WTC11 (cell line): ENCODE measurements at places on chromosomes 11 and 22. TPM values are rescaled to one million over a fixed set of nuclear protein-coding genes. Genes with fewer than 3 reads are reported as not detected.

Gene MYBPC3
- 0.07 TPM in 2 of 3 replicates, not detected in the other for total RNA-seq

Gene RFPL1
- total RNA-seq = not detected in 3 replicates

Gene SEPTIN3
- 19.5 to 25.3 TPM (median 24.0 TPM) in 3 replicates for total RNA-seq

DNA sequence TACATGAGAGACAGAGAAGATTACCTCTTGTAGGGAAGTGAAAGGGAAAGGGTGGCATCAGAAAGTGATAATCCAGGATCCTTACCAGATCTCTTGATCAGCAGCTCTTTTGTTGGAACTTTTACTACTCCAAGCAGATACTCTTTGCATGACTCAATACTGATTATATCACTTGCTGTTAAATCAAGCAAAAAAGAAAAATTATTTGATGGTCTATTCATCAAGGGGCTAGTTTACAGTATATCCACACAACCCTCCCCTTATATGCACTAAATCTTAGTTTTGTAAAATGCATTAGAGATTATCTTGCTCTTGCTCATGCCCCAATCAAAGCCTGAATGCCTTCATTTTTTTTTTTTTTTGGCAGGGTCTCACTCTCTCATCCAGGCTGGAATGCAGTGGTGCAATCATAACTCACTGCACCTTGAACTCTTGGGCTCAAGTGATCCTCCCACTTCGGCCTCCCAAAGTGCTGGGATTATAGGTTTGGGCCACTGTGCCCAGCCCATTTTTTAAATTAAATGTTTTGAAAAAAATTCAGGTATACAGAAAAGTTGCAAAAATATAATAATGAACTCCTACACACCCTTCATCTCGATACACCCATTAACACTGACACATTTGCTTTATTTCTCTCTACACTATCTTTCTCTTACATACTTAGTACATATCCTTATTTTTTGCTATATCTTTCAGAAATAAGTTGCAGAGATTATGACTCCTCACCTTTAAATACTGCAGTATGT, 76.1 kb upstream of the UCP3 start:
- H3K4me3 ChIP-seq = no peak overlapping the region
- no peak for DNase-seq
- no peaks in the 10 kb centered on the region for H3K27me3 ChIP-seq
- H3K27ac ChIP-seq = no peak overlapping the region
- peaks cover 26% of the 10 kb centered on the region for H3K36me3 ChIP-seq

- H3K4me3 ChIP-seq = no peak overlapping the region
- H3K36me3 ChIP-seq = peaks cover 39% of the 10 kb centered on the region
- H3K4me1 ChIP-seq = 0 out of 2 replicates have a peak, but pooled peaks cover 2% of the 10 kb centered on the region
- no peaks in the 10 kb centered on the region for H3K27me3 ChIP-seq
- no peak overlapping the region for H3K27ac ChIP-seq
- peak; percentile 34 for DNase-seq
Measured at GRCh38 chr11:73931039-73931645, 19.7 kb upstream of the DNAJB13 start.

DNA sequence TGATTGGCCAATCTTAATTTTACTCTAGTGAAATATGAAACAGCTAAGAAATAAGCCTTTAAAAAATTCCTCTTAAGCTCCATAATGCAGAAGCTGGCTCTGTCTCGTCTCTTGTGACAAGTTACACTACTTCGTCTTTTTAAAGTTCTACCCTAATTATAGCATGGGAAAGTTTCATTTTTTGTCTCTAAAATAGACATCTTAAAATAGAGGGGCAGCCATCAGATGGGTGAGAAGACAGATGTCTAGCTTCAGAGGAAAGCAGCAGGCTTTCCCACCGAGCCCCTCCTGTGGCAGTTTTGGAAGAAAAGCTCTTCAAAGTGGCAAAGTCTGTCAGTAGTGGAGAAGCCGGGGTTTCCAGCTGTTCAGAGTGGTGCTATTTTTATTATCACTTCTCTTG, 39.5 kb downstream of the XRRA1 start:
- no peak overlapping the region for H3K4me3 ChIP-seq
- H3K27ac ChIP-seq = no peak overlapping the region
- H3K36me3 ChIP-seq = no peaks in the 10 kb centered on the region; the same call in 1 of the 2 replicates

- H3K36me3 ChIP-seq = no peaks in the 10 kb centered on the region
- H3K4me1 ChIP-seq = no peaks in the 10 kb centered on the region
- H3K4me3 ChIP-seq = no peak overlapping the region
- no peaks in the 10 kb centered on the region for H3K27me3 ChIP-seq
Measured at GRCh38 chr11:92638678-92639077, 330.8 kb upstream of the MTNR1B start.

GRCh38 chr22:44586999-44587736, 89.1 kb upstream of the RTL6 start:
- peaks cover 2% of the 10 kb centered on the region; the same call in 1 of the 2 replicates for H3K27me3 ChIP-seq
- no peak overlapping the region for H3K4me3 ChIP-seq
- no peaks in the 10 kb centered on the region for H3K4me1 ChIP-seq
- no peak overlapping the region for H3K27ac ChIP-seq
- no peak for DNase-seq

DNA sequence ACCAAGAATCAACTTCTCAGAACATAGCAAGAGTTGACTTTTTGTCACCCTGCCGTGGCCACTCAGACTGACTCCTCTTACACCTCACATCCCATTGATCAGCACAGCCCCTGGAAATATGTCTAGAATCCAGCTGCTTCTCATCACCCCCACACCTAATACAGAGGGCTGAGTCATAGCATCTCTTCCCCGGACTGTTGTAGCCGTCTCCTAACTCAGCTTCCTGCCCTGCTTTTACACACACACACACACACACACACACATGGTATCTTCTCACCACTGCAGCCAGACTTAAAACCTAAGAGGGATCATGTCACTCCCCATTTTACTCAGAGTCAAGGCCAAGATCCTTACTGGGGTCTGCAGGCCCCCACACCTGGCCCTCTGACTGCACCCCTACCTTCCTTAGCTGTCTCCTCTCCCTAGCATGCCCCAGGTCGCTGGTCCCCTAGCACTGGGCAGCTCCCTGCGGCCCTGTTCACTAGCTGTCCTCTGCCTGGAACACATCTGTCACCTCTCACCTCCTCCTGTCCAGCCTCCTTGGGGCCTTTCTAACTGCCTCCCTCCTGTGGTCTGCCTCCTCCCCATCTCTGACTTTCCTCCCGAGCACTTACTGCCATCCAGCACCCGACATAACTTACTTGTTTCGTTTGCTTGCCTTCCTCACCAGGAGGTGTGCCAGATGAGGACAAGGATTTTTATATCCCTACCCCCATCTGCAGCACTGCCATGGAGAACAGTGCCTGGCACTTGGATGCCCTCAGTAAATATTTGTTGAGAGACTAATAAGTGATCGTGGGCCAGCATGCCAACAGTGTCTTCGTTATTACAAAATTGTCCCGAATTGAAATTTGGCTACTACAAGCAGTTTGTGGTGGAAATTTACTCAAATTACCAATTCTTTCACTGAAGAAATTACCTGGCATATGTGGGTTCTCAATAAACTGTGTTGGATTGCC, 61.9 kb downstream of the BMAL1 start:
- H3K4me3 ChIP-seq = no peak overlapping the region
- no peaks in the 10 kb centered on the region for H3K27me3 ChIP-seq
- H3K4me1 ChIP-seq = peaks cover 3% of the 10 kb centered on the region
- no peak for DNase-seq
- H3K27ac ChIP-seq = no peak overlapping the region; the same call in 1 of the 2 replicates
- no peaks in the 10 kb centered on the region for H3K36me3 ChIP-seq

GRCh38 chr11:30605036-30605605, 19.0 kb upstream of the MPPED2 start:
- H3K4me1 ChIP-seq = no peaks in the 10 kb centered on the region
- H3K27ac ChIP-seq = no peak overlapping the region
- H3K4me3 ChIP-seq = no peak overlapping the region
- no peaks in the 10 kb centered on the region for H3K27me3 ChIP-seq
